ENCODE measurements at places on chromosomes 1 and 21.

DNA sequence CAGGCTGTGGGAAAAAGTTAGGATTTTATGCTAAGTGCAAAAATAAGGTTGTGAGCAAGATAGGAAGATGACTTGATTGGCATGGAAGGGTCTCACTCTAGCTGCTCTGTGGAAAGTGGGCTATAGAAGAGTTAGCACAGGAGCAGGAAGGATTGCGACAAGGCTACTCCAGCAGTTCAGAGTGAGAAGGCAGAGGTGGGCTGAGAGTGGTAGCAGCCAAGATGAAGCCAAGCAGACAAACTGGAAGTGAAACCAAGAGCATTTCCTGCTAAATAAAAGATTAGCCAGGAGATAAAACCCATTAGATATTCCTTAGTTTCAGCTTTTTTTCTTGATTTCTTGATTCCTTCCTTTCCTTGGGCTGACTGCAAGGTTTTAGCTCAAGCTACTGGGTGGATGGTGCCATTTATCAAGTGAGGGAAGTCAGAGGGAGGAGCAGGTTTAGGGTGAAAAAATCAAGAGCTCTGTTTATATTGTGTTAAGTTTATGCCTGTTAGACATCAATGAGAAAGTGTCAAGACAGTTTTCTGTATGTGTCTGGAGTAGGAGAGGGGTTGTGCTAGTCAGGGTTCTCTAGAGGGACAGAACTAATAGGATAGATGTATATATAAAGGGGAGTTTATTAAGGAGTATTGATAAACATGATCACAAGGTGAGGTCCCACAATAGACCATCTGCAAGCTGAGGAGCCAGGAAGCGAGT lies 33.1 kb upstream of the ZNF644 start:
- H3K4me1 ChIP-seq: no peaks in the 10 kb centered on the region
- no peaks in the 10 kb centered on the region for H3K27me3 ChIP-seq
- no peak for DNase-seq
- H3K27ac ChIP-seq: no peak overlapping the region
- no peaks in the 10 kb centered on the region for H3K36me3 ChIP-seq

GRCh38 chr1:17725084-17725719 lies 29.9 kb upstream of the ACTL8 start:
- no peak overlapping the region for H3K27ac ChIP-seq
- no peaks in the 10 kb centered on the region for H3K36me3 ChIP-seq
- no peak overlapping the region for H3K4me3 ChIP-seq
- DNase-seq: no peak
- no peaks in the 10 kb centered on the region for H3K4me1 ChIP-seq
- H3K27me3 ChIP-seq: no peaks in the 10 kb centered on the region

- no peak overlapping the region for H3K27ac ChIP-seq
- peaks cover 11% of the 10 kb centered on the region for H3K4me1 ChIP-seq
- no peak for DNase-seq
- H3K27me3 ChIP-seq: no peaks in the 10 kb centered on the region
Observed at GRCh38 chr1:179817789-179818188, 59.8 kb downstream of the TOR1AIP2 start.

DNA sequence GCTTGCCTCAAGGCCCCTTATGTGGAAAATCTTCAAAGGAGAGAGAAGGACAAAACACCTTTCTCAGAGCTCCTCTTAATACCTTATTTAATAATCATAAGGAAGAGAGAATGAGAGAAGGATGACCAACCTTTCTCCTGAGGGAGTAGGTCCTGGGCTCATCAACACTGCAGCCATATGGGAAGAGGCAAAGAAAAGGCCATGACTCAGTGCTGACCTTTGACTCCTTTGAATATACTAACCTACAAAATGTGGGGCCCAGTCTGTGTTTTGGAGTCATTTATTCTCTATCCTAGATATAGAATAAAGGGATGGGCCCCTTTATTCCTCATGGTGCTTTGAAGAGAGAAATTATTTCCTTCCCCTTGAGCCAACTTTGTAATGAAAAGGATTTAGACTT lies 38.3 kb downstream of the CAMSAP2 start:
- no peak overlapping the region for H3K4me3 ChIP-seq
- peaks cover 10% of the 10 kb centered on the region for H3K4me1 ChIP-seq

DNA sequence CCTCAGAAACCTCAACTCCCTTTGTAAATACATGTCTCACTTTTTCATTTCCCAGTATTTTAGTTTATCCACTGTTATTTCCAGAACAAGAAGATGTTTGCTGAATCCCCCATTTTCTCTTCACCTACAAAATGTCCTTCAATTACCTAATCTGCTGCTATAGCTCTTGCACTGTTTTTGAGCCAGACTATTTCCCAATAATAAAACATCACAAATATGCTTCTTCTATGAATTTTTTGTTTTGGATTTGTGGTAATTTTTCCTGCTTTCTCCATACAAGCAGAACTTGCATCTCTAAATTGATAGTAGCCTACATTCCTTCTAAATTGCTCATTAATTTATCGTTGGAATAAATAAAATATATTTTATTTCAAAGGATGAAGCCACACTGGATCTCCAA lies 199.6 kb upstream of the C1orf87 start:
- H3K27ac ChIP-seq: no peak overlapping the region
- H3K4me3 ChIP-seq: no peak overlapping the region
- H3K4me1 ChIP-seq: no peaks in the 10 kb centered on the region
- no peaks in the 10 kb centered on the region for H3K36me3 ChIP-seq
- no peaks in the 10 kb centered on the region for H3K27me3 ChIP-seq

All from left lung (tissue), 14 donors.